ENCODE measurements at places on chromosomes 12 and 14. TPM values are rescaled to one million over a fixed set of nuclear protein-coding genes. Genes with fewer than 3 reads are reported as not detected.

The TMEM229B gene
- total RNA-seq, result 2.9 TPM

The ALDH2 gene
- 73.8 TPM for total RNA-seq

The ADSS1 gene
- 9.9 TPM for total RNA-seq

The NDRG2 gene
- 6.9 TPM for total RNA-seq

The TSHR gene
- not detected for total RNA-seq

The NEUROD4 gene
- not detected for total RNA-seq
